ENCODE measurements at places on chromosomes 16 and 17.

DNA sequence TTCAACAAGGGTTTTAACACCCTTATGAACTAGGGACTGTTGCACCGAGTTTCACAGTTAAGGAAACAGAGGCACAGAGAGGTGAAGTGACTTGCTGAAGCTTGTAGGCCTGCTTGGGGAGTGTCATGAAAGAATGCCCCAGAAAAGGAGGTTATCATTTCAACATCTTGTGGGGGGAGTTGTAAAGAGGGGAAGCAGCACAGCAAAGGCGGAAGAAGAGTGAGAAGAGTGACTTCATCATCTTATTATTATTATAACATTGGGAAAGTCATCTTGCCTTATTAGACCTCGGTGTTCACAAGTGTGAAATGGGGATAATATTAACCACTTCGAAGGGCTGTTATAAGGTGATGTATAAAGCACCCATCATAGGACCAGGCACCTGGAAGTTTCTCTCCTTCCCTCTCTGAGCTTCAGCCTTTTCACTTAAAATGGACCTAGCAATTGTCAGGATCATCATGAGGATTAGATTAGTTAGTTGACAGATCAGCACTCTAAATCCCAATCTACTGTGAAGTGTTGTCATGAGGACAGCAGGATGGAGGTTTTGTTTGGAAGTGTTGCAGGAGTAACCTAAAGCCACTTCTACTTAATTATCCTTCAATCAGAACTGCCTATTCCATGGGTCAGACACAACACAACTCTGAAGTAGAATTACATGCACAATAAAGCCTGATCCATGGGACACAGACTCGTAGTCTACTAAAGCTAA, 2.3 kb downstream of the CCL4 start:
- no peak for DNase-seq

DNA sequence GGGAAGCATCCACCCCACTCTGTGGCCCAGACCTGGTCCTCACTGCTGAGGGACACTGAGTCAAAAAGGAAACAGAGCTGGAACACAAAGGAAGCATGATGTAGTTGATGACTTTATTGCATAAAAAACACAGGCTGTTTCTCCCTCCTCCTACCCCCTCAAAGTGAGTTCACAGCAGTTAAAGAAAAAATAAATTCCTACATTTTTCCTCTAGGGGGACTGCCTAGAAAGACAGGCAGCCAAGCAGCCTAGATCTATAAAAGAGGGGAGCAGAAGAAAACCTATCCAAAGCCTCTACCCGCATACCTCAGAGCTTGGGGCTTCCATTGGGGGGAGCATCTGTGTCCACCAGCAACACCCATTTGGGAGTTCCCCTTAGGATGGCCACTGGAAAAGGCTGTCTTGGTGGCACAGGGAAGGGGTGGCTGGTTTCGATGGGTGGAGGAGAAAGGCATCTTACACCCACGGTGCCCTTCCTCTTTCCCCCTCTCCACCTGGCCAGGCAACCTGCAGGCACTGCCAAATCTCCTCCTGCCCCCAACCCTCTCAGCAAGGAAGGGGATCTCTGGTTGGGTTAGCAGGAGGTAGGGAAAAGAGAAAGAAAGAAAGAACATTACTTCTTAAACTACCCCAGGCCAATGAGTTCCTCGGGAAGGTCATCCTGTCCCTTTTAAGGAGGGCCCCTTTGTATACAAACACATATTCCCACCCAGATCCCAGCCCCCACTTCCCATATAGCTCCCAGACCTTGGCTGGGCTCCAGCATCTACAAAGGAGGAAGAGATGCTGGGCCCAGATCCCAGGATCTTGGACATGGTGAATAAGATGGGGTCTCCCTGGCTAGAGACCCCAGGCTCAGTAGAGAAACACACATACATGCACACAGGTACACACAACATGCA, 4.0 kb upstream of the SCRN2 start:
- no peak for DNase-seq

- no peak for DNase-seq
These were observed 11.9 kb downstream of the CEP20 start for GRCh38 chr16:15876503-15876902.

- no peak for DNase-seq
These were observed 23.6 kb downstream of the BAHCC1 start for GRCh38 chr17:81418710-81419318.

GRCh38 chr17:50114849-50115357, 15.1 kb downstream of the SAMD14 start:
- peak; percentile 58 for DNase-seq

DNA sequence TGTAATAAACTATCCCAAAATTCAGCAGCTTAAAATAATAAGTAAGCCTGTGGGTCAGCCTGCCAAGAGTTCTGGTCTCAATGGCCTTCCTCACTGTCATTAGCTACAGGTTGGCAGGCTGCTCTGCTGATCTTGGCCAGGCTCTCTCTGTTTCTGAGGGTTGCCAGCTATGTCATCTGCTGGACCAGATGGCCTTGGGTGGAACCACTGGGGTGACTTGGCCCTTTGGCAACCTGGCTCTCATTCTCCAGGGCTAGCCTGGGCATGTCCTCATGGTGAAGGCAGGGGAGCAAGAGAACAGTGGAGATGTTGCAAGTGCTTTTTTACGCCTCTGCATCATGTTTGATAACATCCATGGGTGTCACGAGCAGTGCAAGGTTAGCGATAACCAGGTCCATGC, 13.9 kb downstream of the ITGAM start:
- DNase-seq: no peak

DNA sequence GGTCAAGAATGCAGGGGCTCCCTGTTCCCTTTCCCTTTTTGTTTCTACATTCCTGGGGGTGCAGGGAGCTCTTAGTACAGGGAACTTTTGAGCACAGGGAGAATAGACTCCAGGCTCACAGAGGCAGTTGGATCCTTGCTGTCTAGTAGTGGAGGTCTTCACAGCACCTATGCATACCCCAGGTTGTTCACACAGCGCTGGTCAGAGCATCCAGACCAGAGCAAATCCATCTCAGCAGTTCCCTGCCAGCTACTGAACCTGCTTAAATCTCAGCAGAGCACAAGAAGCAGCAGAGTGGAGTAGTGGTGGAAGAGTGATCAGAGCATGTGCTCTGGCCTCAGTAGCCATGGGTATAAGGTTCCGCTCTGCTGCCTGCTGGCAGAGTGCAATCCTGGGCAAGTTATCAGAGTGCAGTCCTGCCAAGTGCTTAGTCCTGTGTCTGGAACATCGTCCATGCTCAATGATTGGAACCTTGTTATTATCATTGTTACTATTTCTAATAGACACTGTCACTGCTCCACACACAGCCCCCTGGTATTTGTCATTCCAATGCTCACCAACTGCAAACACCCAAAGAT, 220.4 kb downstream of the CBLN1 start:
- no peak for DNase-seq

- no peak for DNase-seq
These were observed 194.9 kb upstream of the TNRC6C start for GRCh38 chr17:77763575-77763974.

DNA sequence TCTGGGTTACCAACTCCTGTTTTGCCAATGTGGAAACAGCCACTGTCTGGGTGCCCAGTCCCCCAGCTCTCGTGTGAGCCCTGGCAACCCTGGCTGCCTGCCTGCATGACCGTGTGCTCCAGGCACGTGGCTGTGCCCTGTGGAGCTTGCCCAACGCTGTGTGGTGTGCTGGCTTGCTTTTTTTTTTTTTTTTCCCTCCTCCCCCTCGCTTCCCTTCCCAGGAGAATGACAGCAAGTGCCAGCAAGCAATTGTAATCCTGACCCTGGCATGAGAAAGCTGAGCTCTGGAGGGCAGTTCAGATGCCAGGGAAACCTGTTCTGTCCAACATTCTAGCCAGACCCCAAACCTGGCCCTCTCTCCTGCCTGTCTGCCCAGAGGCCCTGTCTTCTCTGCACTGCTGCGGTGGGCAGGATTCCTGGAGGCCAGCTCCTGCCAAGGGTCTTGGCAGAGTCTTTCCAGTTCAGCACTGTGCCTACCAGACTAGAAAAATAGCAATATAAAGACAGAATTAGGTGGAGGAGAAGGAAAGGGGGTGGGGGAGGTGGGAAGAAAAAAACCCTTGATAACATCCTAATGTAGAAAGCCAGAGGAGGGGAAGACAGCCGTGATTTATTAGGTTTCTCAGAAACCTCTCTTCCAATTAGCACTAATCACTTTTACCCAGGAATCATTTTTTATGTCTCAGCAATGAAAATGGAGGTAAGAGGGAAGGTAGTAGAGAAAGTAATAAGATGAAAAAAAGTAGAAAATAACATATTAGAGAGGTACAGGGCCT, 9.0 kb downstream of the HLF start:
- no peak for DNase-seq

DNA sequence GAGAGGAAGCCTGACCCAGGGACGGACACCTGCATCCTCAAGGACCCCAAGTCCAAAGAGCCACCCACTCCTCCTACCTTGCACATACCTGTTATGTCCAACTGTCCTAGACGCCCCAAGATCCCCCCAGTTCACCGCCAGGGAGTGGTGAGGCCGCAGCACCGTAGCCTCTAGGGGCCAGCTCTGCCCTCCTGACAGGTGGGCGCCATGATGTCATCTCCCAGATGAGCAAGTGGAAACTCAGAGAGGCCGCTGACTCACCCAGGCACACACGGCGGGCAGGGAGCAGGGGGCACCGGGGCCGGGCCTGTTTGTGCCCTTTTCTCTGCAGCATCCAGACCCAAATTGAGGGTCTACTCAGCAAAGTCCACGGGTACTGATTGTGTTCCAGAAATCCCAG, 4.8 kb upstream of the ZNF469 start:
- no peak for DNase-seq

Data from CD4-positive, alpha-beta T cell treated with Interleukin-15 for 4 hours (primary cell).